GM12864 (cell line): ENCODE measurements at places on chromosomes 1 and 21.

- no peak for DNase-seq
Observed at GRCh38 chr21:41653954-41654491, 112.8 kb downstream of the RIPK4 start.

DNA sequence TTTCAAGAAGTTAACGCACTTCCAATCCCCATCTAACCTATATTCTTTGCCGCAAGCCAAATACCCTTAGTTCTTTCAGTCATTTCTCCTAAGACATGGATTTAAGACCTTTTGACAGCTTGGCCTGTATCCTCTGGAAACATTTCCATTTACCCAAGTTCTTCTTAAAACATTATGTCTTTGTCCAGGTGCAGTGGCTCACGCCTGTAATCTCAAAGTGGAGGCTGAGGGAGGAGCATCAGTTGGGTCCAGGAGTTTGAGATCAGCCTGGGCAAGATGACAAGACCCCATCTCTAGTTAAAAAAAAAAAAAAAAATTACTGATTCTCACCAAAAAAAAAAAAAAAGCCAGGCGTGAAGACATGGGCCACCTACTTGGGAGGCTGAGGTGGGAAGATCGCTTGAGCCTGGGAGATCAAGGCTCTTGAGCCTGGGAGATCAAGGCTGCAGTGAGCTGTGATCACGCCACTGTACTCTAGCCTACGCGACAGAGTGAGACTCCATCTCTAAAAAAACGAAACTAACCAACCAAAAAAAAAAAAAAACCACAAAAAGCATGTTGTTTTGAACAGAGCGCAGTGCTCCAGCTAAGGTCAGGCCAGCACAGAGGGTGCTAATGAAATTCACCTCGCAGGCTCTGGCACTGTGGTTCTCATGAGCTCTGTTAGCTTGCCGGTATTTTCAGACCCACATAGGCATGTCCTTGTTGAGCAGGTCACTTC is 36.0 kb downstream of the NUAK2 start:
- DNase-seq = peak; percentile 77

GRCh38 chr1:209387271-209387968 is 196.1 kb upstream of the CAMK1G start:
- no peak for DNase-seq

DNA sequence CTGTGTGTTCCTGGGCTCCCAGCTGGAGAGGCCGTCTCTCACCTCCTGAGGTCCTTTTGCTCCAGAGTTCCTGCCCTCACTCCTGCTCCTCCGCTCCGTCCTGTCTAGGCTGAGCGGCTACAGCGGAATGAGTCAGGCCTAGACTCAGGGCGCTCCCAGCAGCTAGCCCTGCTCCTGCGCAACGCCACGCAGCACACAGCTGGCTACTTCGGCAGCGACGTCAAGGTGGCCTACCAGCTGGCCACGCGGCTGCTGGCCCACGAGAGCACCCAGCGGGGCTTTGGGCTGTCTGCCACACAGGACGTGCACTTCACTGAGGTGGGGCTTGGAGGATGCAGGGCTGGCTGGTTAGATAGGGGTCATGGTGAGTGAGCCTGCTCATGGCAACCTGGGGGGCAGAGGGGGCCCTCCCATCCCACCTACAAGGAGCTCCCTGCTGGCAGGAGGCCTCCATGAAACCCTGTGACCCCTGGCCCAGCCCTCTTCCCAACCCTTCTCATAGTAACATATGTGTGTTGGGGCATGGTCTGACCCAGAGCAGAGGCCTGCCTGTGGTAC is 15.1 kb downstream of the PSRC1 start:
- DNase-seq = no peak

DNA sequence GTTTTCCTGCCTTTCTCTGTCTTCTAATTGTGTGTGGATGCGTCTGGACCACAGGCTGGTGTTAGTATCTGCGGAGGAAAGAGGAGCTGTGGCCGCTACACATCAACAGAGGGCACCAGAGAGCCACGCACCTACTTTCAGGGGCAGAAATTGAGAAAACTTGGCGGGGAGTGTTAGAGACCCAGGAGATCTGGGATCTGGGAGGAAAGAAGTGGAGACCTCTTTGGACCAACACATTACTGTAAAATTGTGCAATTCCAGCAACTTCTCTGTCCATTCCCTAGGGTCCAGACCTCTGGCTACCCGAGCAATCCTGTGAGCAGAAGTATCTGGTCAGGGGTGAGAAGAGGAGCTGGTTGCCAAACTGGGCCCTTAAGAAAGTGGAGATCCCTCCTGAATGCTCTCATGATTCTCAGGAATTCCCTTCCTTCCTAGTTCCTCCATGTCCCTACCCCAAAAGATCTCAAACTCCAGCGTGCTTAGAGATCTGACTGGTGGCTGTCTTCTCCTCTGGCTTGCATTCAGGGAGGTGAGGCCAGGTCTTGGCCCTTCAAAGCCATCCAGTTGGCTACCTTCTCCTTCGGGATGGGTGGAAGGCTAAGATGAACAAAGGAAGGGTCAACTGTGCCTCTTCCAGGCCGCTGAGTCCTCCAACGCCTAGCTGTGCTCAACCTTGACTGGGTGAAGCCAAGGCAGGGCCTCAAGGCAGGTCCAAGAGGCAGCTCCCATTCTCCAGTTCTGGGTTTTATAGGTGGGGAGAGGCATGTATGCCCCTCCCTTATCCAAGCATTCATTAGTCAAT is 1.2 kb upstream of the KIRREL1 start:
- no peak for DNase-seq

DNA sequence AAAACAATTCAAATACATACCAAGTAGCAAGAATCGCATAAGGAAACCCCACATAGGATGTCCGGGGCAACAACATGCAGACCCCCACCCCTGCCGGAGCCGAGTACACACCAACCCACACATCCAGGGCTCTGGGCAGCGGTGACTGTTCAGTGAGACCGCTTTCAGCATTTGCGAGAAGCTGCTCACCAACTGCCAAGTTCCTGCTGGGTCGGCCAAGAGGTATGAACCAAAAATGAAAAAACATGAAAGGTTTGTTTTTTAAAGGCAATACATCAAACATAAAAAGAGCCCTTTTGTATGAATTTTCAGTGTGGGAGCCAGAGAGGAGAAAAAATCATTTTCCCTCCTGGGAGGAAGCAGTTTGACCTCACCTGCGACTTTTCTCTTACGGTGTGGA is 92.3 kb downstream of the SIM2 start:
- no peak for DNase-seq

DNA sequence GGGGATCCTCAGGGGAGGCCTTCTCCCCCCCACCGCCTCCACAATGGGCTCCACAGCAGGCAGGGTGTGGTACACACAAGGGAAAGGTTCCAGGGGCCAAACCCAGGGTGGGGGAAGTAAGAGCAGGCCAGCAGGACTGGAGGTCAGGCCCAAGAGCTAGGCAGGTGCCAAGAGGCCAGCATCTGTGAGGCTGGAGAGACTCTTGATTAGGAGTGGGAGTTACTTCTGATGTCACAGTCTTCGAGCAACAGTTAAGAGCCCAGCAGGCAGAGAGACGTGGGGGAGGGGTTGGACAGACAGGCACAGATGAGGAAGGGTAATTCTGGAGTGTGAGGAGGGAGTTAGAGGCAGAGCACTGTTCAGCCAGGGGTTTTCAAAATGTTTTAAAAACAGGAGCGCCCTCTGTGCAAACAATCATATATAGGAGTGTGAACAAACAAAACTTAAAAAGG is 55.8 kb downstream of the SLC9A1 start:
- no peak for DNase-seq

DNA sequence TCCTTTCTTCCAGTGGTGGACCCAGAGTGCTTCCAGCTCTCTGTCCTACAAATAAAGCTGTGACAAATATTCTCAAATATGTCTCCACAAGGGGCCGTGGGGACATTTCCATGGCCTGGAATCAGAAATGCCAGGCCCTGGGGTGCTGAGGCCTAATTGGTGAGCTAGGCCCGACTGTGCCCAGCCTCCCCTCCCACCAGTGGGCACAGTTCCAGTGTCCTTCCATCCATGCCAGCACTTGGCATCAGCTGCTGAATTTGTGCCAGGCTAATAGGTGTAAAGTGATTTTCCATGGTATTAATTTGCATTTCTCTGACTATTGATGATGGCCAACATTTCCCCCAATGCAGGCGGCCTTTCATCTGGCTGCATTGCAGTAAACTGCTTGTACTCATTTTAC is 48.5 kb upstream of the B3GALT5 start:
- DNase-seq = no peak

DNA sequence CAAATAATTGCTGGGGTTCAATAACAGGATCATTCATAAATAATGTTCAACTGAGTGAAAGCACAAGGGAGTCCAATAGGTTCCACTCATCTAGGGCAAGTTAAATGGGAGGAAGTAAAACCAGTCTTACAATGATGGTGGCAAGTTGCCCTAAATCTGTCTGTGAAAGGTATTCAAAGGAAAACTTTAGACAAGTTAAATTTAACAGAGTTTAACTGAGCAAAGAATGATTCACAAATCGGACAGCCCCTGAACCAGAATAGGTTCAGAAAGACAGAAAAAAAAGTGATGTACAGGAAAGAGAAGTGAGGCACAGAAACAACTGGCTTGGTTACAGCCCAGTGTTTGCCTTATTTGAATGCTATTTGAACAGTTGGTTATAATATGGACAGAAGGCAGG is 183.5 kb upstream of the ADGRL4 start:
- no peak for DNase-seq

GRCh38 chr1:183567584-183567983 is 22.7 kb downstream of the NCF2 start:
- DNase-seq = no peak

- no peak for DNase-seq
Observed at GRCh38 chr1:156439036-156439776, 61.4 kb downstream of the MEF2D start.

DNA sequence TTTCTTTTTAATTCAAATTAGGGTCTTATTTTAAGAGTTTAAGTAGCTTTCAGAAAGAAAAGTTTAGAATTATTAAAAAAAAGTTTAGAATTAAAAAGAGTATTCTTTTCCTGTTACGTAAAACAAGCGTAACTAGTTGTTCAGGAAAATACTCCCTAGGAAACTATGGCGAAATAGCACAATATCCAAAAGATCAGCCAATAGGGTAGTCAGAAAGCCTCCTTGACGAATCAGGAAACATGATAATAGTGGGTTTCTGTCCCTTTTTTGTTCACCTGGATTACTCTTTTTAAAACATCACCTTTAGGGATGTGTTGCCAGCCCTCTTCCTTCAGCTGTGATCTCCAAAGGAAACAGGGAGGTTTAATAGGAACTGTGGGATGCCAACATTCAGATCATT is 25.2 kb downstream of the S1PR1 start:
- no peak for DNase-seq

GRCh38 chr1:97174039-97174704 is 452.6 kb downstream of the PTBP2 start:
- no peak for DNase-seq

DNA sequence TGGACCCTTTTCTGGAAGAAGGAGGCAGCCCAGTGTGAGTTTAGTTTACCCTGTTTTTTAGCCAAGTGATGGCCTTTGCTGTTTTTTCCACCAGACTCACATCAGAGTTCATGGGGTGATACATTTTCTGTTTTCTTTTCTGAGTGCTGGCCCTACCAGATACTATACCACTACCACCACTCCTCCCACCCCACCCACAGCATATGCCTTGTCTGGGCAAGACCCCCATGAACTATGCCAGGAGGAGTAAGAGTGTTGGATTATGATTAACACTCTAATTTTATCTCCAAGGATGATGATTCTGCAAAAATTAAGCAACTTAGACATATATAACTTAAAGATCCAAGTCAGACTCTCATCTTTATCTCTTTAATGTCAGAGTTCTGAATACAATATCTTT is 26.1 kb downstream of the FABP3 start:
- DNase-seq = no peak

- DNase-seq = no peak
Observed at GRCh38 chr21:35081861-35082260, 32.8 kb upstream of the RUNX1 start.

- DNase-seq = no peak
Observed at GRCh38 chr1:5857011-5857410, 135.2 kb downstream of the NPHP4 start.

GRCh38 chr1:221228594-221228993 is 349.4 kb downstream of the HLX start:
- no peak for DNase-seq

GRCh38 chr1:160638926-160639325 is 7.9 kb downstream of the SLAMF1 start:
- no peak for DNase-seq

DNA sequence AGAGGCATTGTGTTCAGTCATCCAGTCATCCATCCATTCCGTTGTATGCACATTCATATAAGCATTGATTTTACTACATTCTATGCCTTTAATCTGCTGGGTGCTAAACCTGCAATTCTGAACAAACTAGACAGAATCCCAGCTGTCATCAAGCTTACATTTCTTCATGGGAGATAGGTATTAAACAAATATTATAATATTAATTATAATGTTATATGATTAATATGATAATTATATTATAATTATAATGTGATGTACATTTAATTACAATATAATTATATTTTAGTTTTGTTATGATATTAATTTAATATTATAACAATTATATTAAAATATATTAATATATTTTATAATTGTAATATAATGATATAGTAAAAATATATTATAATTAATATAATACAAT is 112.4 kb downstream of the BRINP3 start:
- DNase-seq = no peak

GRCh38 chr1:16727190-16728111 is 12.9 kb upstream of the RNU1-4 start:
- peak; percentile 52 for DNase-seq

DNA sequence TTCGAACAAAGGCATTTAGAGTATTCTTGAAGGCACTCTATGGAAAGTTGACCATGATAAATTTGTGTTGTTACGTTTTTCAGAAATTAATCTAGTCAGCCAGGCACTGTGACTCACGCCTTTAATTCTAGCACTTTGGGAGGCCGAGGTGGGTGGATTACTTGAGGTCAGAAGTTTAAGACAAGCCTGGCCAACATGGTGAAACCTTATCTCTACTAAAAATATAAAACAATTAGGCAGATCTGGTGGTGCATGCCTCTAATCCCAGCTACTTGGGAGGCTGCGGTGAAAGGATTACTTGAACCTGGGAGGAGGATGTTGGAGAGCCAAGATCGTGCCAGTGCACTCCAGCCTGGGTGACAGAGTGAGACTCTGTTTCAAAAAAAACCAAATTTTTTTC is 130.6 kb upstream of the BRINP3 start:
- no peak for DNase-seq

- DNase-seq = no peak
Observed at GRCh38 chr1:219337588-219337987, 163.9 kb downstream of the LYPLAL1 start.

DNA sequence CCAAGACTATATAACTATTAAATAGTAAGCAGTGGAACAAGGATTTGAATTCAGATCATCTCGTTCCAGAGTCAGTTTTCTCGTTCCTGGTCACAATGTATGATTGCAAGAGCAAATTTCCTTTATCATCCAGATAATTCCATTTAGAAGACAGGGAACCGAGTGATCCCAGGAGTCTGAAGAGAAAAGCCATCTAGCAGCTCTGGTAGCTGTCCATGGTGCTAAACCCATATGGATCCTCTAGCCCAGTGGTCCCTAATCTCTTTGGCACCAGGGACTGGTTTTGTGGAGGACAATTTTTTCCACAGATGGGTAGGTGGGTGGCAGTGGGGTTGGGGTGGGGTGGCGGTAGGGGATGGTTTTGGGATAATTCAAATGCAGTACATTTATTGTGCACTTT is 229.4 kb downstream of the PTPRU start:
- DNase-seq = no peak

- DNase-seq = peak; percentile 21
Observed at GRCh38 chr1:93304716-93305138, 41.0 kb upstream of the DR1 start.
